Activated naive CD4-positive, alpha-beta T cell (primary cell): ENCODE measurements at places on chromosomes 4 and X.

DNA sequence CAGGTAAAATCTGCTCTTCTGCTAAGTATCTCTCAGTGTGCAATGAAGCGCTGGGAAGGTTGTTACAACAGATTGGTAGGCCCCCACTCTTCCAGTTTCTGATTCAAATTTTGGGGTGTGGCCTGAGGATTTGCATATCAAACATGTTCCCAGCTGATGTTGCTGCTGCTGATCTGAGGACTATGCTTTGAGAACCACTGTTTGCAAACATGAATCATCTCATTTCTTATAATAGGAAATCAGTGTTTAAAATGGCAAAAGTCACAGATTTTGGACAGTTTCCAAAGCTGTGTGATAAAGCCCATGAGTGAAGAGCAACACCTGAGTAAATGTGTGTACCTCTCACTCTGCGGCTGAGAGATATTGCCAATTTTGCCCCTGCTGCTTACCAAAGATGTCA is 36.2 kb upstream of the NDNF start:
- DNase-seq = no peak

GRCh38 chr4:139786494-139787354 is 121.1 kb downstream of the MGST2 start:
- DNase-seq = no peak

DNA sequence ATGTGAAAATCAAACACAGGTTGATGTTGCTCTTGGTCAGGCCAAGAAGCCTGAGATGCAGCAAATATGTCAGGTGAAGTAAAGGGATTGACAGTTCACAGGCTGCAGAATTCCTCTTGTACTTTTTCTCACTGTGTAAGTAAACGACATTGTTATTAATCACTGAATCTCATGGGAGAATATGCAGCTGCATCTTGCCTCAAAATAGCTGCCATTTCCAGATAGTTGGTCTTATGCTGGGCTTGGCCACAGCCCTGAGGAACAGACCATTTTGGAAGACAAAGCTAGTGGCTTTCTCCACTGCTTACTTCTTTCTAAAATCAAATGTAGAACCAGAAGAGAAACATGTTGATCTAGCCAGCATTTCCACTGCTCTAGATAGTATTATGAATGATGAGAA is 403.4 kb upstream of the NR3C2 start:
- no peak for DNase-seq

- no peak for DNase-seq
Measured at GRCh38 chr4:6894086-6894478, 15.5 kb upstream of the TBC1D14 start.

- DNase-seq = no peak
Measured at GRCh38 chr4:178351185-178351584, 908.9 kb upstream of the AGA start.

DNA sequence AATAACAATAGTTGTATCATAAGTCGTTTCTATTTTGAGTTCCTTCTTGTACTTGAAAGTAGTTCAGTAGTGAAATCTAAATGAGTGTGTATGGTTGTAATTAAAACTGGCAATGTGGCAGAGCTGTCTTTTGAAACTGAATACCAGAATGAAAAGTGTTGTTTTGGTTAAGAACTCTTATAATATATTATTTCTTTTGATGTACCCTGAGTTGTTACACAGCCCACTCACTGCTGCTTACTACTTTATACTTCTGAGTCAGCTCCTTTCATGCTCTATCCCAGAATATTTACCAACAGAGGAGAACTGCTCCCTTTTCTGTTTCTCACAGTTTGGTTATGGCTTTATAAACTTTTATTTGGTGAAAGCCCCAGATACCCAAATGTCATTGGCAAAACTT is 28.8 kb downstream of the FAM199X start:
- no peak for DNase-seq

GRCh38 chr4:108446556-108446955 is 173.8 kb upstream of the RPL34 start:
- DNase-seq = no peak

GRCh38 chr4:184383497-184384055 is 90.8 kb downstream of the IRF2 start:
- no peak for DNase-seq

- DNase-seq = no peak
Measured at GRCh38 chr4:80463509-80463908, 128.0 kb downstream of the CFAP299 start.

DNA sequence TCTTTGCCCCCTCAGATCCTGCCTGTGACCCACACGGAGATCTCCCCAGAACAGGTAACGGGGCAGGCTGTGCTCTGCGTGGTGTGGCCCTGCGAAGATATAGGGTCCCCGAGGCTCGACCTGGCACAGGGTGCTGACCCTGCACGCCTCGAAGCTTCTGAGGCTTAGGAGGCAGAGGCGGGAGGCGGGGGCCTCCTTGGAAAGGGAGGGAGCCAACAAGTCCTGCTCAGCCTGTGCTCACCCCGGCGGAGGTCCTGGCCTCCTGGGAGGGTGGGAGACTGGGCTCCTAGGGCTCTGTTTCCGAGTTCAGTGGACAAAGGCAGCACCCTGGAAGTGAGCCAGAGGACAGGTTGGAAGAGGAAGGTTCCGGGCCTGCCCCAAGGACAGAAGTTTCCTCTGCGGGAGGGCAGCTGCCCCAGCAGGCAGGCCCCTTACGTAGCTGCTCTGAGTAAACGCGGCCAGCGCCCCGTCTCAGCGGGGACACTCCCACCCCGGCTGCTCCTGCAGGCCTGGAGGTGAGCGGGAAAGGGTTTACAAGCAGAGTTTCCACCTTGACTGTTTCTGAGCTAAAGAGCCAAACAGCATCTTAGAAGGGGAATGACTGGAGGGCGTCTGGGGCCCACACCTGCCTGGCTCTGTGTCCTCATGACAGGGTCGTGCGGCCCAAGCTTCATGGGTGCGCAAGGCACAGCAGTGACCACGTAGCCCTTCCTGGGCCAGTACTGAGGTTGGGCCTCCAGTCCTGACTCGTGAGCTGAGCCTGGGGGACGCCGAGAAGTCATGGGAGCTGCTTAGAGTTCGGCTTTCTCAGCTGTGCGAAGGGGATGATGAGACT is 16.1 kb downstream of the TMEM175 start:
- no peak for DNase-seq

DNA sequence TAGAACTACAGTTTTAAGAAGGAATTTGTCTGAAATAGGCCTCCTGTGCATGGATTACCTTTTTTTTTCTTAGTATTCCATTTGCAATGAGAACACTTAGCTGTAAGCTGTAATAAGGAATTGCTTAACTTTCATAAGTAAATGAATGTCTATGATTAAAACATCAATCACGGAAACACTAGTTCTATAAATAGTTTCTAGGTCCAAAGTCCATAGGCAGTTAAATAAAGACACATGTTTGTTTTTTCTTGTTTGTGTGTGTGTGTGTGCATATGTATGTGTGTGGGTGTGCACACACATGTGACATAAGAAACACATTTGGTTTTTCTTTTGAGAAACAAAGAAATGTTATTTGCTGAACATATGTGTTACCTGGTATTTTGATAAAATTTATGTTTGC is 11.2 kb downstream of the GPRIN3 start:
- no peak for DNase-seq

DNA sequence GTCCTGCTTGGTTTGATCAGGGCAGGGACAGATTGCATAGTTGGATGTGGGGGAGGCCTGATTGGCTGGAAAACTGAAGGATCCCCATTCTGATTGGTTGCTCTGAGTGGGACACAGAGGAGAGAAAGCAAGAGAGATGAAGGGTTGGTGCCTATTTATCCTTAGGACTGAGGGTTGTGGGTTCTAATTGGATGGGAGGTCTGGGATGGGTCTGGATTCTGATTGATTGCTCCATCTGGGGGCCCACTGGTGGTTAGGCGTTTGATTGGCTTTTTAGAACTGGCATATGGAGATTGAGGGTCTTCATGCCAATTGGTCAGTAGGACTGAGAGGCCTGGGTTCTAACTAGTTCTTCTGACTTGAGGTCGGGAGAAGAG is 644 bp upstream of the EBP start:
- no peak for DNase-seq

- DNase-seq = no peak
Measured at GRCh38 chr4:105474099-105474518, 247 bp upstream of the PPA2 start.

- DNase-seq = no peak
Measured at GRCh38 chrX:123731258-123731986, 1.4 kb downstream of the THOC2 start.

DNA sequence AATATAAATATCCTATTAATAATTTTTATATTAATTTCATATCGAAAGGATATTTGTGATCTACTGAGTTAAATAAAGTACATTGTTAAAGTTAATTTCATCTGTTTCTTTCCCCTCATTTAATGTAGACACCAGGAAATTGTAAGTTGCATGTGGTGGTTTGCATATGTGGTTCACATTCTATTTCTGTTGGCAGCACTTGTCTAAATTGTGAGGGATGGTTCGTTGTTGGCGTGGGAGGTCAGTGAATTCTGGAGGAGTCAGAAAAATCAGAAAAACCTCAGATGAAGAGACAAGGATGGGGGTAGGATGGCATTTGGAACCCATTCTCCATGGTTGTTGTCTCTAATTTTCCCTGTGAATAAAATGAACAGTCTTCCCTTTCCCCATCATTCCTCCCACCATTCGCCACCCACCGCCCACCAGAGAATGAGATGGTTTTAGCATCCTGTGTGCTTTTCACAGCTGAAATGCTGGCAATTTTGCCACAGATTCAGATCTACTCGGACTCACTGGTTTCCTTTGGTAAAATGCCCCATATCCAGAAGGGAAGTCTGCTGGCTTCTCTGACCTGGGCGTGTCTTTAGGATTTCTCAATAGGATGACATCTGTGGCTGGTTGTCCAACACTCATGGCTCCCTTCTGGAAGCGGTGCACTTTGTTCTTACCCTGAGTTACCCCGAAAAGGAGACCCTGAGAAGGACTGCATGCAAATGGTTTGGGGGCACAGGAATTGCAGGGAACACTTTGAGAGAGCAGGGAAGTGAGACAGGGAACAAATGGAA is 52.3 kb downstream of the LGI2 start:
- no peak for DNase-seq

GRCh38 chrX:389021-389441 is 2.3 kb upstream of the PPP2R3B start:
- no peak for DNase-seq

DNA sequence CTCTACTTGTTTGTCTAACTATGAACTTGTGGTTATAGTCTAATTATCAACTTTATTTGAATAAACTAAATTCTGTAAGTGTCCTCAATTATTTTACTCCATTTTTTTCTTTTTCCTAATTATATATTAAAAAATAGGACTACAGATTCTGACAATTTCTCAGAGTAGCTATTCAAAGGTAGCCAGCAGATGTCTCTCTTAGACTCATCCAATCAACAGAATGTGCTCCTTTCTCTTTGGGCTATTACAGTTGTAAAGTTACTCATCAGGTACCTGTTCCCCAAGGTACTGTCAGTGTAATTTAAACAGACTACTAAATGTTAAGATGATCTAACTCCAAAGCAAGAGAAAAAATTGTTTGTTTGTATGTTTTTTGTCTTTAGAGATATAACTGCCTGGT is 248.6 kb downstream of the PCDH18 start:
- no peak for DNase-seq

GRCh38 chrX:1181170-1181569 is 31.3 kb downstream of the CRLF2 start:
- DNase-seq = no peak

- no peak for DNase-seq
Measured at GRCh38 chr4:148203056-148203898, 238.9 kb downstream of the NR3C2 start.

GRCh38 chr4:180059216-180059881 is 2183.9 kb upstream of the TENM3 start:
- DNase-seq = no peak

DNA sequence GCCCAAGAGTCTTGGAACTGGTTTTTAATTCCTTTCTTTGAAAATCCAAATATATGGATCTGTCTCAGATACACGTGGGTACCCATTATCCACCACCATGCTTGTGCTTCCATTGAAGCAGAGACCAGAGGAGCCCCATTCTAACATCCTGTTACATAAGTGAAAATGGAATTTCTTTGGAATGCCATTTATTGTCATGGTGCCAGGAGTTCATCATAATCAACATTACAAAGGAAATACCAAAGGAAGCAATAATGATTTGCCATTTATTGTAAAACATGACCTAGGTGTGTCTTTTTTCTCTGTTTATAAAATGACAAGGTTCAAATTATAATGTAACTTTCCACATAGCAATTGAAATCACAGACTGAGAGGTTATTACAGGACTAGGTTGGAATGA is 61.7 kb downstream of the PALLD start:
- no peak for DNase-seq

DNA sequence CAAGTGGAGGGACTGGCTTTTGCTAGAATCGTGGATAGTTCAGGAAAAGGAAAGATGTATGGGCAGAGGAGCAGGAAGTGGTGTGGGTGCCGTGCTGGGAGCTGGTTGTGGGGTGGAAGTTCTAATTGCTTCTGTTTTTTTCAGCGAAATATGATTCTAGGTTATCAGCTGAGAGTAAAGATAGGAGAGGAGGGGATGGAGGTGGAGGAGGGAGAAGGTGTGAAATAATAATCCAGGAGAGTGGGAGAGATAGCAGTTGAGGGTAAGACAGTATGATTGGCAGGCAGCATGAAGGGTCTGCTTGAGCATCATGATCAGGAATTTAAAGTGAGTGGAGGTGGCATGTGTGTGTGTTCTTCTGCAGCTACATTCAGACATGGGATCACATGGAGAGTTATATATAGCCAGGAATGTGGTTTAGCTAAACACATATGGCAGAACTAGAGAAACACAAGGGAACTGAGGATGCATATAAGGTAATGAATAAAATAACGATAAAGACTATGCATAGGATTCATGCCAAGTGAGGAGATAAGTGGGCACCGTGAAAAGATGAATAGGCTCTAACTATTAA is 133.7 kb downstream of the ANK2 start:
- DNase-seq = no peak
